Activated CD8-positive, alpha-beta memory T cell treated with anti-CD3 and anti-CD28 coated beads for 24 hours (primary cell): ENCODE measurements at places on chromosomes 4 and X.

DNA sequence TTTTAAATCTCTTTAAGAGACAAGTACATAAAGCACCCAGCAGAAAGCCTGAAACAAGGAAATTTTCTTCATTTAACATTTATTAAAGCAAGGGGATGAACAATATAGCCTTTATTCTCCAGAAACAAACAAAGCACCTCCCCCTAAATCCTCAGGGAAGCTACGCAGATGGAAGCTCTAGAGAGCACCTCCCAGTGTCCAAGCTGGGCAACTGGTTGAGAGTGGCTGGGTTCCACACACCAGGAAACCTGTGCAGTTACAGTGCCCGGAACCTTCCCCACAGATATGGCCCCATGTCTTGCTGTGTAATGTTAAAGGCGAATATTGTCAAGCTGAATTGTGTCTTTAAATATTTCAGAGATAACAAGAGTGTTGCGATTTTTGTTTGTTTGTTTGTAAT is 8.9 kb upstream of the TRIML1 start:
- DNase-seq = no peak

DNA sequence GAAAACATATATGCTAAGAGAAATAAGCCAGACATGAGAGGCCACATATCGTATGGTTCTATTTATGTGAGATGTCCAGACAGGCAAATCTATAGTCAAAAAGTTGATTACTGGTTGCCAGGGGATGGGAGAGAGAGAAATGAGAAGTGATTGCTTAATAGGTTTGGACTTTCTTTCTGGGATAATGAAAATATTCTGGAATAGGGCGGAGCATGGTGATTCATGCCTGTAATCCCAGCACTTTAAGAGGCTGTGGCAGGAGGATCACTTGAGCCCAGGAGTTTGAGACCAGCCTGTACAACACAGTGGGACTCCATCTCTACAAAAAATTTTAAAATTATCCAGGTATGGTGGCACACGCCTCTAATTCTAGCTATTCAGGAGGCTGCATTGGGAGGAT is 22.4 kb downstream of the RBM47 start:
- DNase-seq = no peak

DNA sequence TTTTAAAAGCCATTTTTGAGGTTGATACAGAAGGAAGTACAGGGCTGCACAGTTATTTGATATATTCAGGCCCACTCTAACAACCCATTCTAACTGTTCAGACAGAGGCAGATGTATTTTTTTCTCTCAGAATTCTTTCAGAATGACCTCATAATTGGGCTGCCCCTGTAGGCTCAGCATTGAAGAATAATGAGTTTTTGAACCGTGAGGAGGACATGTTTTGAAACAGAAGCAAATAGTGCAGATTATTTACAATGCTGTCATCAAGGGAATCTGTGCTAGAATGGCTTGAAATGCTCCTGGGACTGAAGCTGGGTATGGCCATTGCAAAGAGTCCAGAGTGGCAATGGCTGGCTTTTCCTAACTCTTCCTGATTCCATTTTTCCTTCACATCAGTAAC is 158.1 kb downstream of the SOX3 start:
- DNase-seq = no peak

DNA sequence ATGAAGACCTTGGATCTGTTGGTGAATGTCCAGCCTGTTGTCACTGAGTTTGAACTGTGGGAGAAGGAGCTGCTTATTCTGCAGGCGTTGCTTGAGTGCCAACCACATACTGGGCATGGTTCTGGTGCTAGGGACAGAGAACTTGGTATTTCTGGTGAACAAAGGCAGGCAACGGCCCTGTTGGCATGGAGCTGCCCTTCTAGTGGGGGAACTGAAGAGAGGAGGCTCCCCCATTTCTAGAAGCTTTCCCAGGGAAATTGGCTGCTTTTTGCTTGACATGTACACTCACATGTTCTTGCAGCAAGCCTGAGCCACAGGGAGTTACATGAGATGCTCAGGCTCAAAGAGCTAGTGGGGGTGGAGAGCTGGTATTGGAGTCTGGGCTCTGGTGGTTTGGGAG is 8.9 kb upstream of the CD38 start:
- no peak for DNase-seq

- DNase-seq = no peak
Measured at GRCh38 chr4:73308286-73308685, 49.7 kb upstream of the ANKRD17 start.

GRCh38 chr4:141247430-141247780 is 26.7 kb downstream of the ZNF330 start:
- no peak for DNase-seq

DNA sequence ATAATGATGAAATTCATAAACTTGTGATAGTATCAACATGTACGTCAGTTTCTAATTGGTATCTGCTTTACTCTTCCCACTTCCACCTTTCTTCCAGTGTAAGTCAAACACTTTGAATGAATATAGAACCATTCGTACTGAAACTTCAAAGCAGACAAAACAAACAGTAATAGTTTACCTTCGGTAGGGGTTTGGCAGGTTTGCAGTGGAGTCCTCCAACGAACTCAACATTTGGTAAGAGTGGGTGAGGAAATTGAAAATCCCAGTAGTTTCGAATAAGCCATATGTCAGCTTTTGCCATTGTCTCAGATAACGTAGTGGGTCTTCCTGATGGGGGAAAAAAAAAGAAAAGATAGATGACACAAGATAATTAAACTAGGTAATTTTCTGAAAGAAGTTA is 2.2 kb downstream of the UGT2B4 start:
- DNase-seq = no peak

DNA sequence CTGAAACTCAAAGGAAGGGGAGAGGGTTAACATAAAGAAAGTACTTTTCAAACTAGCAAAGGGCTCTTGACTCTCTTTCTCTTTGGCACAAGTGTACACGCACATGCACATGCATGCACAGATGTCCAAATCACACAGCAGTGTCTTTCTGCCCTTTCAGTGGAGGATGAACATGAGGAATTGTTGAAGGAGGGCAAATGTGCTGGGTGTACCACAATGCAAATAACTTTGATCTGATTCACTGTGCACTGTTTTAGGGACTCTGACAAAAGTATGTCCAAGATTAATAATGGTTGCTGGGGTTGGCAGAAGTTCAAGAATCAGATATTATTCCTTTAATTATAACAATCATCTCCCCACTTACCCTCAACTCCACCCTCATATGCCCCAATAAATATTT is 93.8 kb downstream of the GPC4 start:
- DNase-seq = no peak

DNA sequence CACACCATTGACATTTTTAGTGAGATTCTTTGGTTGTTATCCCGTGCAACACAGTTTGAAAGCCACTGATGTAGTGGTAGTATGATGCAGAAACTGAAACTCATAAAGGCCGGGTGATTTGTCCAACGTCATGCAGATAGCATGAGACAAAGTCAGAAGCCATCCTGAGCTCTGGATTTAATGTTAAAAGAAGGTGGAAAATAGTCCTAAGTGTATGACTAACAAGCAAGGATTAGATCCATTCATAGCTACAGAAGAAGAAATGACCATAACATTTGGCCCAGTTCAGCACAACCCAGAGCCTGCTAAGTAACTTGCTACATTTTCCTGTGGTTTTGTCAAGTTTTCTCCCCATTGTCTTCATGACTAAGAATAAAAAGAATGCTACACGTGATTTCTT is 142.4 kb downstream of the AMELX start:
- no peak for DNase-seq

GRCh38 chrX:41009850-41010846 is 75.1 kb upstream of the USP9X start:
- peak; percentile 71 for DNase-seq

GRCh38 chr4:43456383-43456782 is 563.9 kb downstream of the GRXCR1 start:
- no peak for DNase-seq
